ENCODE measurements at places on chromosomes 7 and 10.

GRCh38 chr7:107012691-107013090 lies 31.8 kb upstream of the PRKAR2B start:
- DNase-seq: no peak

DNA sequence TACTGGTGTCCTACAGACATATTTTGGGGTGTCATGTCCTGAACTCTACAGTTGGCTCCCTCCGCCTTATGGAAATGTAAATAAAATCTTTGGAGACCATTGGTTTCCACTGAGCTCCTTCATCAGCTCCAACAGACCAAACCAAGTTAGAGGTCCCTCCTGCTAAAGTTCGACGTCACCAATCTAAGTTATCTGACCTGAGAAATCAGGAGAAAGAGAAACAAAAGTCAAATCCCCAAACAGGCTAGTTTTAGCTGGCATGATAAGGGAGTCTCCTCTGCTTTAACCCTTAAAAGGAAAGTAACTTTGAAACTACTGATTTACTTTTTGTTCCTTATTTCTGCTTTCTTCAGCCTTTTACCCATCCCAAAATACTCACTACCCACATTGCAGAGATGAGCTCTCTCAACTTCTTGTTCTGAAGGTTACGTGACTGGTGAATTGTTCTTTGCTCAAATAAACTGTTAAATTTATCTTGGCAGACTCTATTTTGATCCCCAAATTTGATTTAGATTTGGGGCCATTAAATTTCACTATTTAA lies 39.9 kb downstream of the AVL9 start:
- no peak for DNase-seq

DNA sequence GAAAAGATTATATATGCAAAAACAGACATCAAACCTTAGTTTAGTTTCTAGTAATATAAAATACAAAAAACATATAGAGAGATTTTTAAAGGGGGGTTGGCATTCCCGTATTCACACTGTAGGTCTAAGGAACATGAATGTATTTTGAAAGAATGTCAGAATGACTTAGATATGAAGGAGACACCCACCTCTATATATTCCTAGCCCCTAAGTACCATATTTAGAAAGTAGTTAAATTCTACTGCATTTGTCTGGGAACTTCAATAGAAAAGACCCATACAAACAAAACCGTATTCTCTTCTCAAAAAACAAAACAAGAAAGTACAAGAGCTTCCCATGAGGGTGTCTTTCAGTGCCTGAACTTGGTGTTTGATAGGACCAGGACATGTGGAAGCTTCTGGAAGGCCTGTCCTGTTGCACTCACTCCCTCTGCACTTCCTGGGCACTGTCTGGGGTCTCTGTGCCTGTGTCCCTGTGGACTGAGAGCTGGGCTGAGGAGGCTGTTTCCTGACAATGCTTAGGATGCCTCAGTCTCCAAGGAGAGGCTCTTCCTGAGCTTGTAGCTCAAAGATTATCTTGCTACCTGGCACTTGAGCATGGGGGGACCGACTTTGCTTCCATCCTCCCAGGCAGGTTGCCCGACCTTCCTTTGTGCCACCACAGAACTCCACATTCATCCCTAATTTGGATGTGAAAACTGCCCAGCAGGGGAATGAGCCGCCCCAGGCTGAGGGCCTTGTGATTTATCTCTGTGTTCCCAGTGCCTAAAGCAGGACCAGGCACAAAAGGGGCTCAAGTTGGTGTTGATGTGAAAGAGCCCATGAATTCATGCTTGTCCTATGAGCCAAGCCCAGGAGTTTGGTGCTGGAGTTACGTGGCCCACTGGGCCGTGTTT lies 44.4 kb upstream of the KLF6 start:
- DNase-seq: no peak

- DNase-seq: no peak
Measured at GRCh38 chr10:114061789-114062188, 18.1 kb downstream of the ADRB1 start.

DNA sequence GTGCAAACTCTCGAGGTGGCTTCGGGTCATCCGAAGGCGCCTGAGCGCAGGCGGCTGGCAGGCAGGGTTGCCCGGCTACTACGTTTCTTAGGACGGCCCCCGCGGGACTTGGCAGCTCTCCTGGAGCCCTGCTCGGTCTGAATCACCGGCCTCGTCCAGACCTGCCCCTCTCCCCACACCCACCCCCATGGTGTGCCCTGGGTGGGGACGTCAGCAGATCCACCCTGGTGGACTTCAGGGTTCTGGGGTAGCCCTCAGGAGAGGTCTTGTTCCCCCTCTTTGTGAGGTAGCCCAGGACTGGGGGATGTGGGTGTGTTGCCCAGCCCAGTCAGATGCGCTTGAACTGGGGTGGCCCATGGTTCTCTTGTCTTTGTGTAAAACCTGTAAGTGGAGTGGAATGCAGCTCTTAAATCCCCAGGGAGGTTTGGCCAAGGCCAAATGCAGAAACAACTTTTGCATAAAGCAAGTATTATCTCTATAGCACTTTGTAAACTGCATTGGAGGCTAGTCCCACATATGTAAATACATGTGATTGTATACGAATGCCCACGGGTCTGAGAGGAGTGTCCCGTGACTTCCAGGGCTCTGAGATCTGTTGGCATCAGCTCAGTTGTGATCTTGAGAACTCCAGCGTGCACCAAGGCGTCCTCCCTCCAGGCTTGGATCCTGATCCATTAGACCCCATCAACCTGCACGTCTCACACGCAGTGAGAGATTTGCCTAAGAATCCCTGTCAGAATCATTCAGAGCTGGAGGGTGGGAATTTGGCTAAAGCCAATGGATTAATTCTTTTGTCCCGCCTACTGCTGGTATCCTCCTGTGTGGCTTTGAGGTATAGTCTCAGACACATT lies 1.8 kb downstream of the PFKFB3 start:
- DNase-seq: no peak

- no peak for DNase-seq
Measured at GRCh38 chr10:131533846-131534526, 222.5 kb upstream of the TCERG1L start.

- DNase-seq: peak; percentile 95
Measured at GRCh38 chr7:12211054-12211710, at the start of gene TMEM106B. Gene TMEM106B (plus strand): TSS chr7:12211294. CDS start chr7:12214811, 3,517 bp downstream.

DNA sequence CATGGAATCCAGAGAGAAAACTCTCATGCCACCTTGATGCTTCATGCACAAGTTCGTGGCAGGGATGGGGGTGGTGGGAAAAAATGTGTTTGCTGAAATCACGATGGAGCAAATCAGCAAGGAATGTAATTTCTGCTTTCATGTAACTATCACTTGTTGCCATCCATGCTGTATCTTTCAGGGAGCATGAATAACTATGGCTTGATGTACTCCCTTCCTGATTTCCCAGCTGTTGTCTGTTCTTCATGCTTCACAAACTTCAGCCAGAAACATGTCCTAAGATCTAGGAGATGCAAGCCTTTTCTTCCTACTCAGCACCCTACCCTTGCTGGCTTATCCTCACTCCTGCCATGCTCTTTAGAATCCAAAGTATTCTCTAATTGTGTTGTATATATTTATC lies 64.0 kb downstream of the LRRC4 start:
- DNase-seq: no peak

DNA sequence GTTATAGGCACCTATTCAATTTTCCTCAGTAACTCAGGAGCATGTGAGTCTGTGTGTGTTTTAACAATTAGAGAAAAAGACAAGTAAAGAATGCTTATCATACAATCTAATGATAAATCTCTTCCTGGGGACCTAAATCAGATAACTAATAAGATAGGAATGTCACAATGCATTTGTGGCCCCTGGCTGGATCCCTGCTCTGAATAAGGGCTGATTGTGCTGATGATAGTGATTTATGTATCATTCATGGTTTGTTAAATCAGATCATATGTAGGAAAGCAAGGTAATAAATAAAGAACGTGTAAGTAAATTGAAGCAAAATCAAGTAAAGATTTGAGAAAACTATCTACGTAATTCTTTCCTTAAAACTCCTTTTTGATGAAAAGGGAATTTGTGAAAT lies 145.9 kb downstream of the C7orf25 start:
- DNase-seq: no peak

- DNase-seq: no peak
Measured at GRCh38 chr7:5750031-5750653, 31.3 kb downstream of the RNF216 start.

DNA sequence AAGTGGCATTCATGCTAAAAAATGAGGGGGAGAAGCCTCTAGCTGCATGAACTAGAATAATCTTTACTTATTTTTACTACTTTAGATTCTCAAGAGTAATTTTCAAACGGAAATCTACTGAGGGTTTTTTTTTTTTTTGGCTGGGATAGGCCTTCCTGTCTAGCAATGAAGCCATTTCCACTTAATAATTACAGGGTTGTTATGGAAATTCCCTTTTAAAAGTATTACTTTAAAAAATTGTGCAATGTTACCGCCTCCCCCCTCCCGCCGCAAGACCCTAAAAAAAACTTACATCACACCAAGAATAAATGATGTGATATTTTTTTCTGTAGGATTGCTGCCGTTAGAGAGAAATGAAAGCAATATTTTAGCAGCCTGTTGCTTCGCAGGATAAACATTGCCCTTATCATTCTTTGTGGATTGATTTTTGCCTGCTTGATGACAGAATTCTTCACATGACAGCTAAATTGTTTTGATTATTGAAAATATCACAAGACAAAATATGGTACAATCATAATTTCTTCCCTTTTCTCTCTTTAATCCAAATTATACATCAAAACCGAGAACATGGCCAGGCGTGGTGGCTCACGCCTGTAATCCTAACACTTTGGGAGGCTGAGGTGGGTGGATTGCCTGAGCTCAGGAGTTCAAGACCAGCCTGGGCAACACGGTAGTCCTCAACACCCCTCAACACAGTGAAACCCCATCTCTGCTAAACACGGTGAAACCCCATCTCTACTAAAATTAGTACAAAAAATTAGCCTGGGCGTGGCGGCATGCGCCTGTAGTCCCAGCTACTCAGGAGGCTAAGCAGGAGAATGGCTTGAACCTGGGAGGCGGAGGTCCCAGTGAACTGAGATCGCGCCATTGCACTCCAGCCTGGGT lies 32.8 kb downstream of the ARL4A start:
- no peak for DNase-seq

DNA sequence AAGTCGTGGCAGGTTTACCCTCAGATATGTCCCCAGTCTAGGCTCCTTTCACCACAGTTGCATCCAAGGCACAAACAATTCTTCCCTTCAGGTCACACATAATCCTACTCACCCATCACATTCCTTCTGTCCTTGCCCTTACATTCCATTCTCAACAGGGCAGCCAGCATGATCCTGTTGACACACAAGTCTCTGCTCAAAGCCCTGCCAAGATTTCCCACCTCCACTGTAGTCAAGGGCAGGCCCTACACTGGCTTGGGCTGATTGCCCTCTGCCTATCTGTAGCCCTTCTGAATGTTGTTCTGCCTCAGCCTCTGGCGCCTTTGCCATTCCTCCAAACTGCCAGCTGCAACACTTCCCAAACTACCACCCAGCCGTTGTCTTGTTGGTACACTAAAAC lies 187.9 kb upstream of the AKR1E2 start:
- DNase-seq: no peak

Measured in stimulated activated CD8-positive, alpha-beta memory T cell treated with anti-CD3 and anti-CD28 coated beads, Interleukin-2, amount 100 ng/mL, for 1 hour (primary cell).